ENCODE measurements at places on chromosomes 13 and 19. TPM values are rescaled to one million over a fixed set of nuclear protein-coding genes. Genes with fewer than 3 reads are reported as not detected.

- no peak for DNase-seq
These were observed 1.7 kb downstream of the PROSER1 start for GRCh38 chr13:39036212-39036611.

DNA sequence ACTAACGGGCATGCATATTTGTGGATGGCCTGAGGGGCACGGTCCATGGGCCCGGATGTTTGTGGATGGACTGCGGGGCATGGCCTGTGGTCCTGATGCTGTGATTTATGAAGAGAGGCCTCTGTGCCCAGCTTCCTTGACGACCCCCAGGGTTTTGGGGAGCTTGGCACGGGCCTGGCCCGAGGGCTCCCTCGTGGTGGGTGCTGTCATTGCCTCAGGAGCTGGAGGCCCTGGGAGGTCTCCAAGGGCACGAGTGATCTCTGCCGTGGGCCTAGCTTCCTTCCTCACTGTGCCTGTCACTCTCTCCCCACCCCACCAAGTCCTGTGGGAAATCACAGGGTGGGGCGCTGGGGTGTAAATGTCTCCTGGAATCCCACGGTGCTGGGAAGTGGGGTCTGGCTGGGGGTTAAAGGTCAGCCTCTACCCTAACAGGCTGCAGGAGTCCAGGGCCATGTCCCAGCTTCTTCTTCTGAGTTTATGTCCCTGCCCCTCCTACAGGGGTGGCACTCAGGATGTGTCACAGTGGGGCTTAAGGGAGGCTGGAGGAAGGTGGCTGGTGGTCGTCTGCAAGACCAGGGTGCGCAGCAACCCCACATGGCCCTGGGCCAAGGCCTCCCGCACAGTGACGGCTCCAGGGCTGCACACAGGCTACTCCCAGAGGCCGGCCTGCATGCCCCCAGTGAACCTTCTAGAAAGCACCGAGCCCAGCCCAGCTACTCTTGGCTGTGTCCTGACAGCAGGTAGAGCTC, 27.6 kb upstream of the RANBP3 start:
- no peak for DNase-seq

GRCh38 chr13:80716610-80717081, 375.7 kb upstream of the SPRY2 start:
- DNase-seq: peak; percentile 49

- DNase-seq: no peak
These were observed 2.5 kb downstream of the LYL1 start for GRCh38 chr19:13100031-13100588.

DNA sequence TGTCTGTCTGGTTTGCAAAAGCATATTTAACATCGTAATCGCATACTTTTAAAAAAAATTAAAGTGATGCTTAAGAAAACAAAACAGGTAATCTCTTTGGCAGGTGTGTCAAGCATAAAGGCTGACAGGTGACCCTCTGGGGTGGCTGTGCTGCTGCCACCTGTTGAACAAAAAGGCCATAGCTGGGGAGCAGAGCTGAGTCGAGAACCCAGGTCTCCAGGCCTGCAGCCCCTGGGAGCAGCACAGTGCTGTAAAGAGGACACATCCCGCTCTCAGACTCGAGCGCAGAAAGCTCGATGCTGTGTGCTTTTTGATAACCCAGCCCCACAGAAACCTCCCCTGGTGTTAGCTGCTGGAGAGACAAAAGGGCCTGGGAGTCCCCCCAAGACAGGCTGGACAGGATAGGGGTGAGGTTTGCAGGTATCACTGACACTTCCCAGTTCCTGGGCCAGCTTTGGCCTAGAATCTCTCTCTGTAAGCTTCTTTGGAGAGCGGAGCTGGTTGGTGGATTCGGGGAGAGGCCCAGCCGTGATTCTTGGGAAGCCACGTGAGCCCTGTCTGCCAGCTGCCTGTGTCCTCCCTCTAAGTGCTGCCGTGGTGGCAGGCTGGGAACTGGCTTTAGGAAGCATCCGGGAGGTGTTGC, 66.9 kb downstream of the C13orf42 start:
- no peak for DNase-seq

- no peak for DNase-seq
These were observed 352.7 kb upstream of the ZNF507 start for GRCh38 chr19:31992750-31993149.

DNA sequence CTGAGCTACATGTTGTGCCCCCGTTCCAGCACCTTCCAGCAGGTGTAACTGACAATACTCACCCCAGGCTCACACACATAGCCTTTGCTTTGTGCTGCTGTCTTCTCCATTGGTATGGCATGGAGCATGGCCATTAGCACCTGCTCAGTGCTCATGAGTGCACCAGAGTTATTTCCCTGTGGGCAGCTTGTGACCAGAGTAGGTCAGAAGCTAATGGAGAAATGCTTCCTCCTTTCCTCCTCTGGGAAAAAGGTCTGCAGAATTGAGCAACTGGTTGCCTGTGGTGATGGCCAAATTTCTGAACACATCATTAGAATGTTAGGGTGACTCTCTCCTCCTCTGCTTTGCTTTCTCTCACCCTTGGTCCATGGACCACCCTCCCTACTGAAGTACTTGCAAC, 344.5 kb upstream of the TMTC4 start:
- DNase-seq: no peak

DNA sequence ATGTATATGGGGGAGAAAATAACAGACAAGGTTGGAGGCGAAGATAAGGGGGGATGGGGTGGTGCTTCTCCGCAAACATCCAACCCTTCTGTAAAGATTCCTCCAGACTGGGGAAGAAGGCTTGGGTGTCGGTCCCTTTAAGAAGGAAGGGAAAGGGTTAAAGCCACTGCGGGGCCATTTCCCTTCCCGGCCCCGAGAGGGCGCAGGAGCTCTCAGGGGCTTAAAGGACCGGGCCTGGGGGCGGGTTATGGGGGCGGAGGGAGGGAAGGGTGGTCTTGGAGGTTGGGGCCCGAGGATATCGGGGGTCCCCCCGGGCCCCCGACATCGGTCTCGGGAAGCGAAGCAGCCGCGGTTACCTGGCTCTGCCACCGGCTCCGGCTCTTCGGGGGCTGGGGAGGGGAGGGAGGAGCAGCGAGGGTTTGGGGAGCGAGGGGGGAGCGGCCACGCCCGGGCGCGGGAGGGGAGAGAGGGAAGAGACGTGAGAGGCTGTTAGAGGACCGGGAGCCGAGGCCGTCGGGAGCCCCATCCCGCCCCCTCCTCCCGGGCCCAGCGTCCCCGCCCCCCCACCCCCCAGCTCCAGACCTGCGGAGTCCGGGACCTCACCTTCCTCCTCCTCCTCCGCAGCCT, 2.8 kb downstream of the TNNT1 start:
- no peak for DNase-seq

DNA sequence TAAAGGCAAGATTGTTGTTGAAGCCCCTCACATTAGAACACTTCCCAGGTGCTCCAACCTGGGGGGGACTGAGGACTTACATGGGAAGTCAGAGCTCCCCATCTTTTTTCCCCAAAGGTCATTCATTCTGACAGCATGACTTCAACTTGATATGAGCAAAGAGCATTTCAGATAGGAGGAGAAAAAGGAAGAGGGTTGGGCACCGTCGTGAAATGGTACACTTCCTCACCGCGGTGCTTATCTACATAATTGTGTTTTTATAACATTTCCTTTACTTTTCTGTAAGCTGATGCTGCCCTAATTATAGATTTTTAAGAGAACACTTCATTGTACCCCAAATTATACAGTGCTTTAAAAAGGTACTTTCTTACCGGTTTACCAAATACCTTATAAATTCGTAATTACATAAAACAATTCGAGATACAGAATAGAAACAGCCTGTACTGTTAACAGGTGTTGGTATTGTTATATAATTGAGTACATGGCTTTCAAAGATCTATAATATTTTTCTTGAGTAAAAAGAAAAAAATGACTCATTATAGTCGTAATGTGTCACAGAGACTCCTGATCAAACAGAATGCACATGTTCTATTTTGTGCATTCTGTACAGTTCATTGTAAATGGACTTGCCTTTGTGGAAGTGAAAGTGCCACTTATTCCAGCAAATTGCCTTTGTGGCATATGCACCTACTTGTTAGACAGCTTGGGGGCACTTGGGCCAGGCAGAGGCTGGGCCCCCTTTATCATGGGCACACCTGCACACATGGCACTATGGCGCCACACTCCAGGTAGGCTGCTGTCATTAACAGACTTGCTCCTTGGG, 81.8 kb downstream of the GGACT start:
- no peak for DNase-seq

DNA sequence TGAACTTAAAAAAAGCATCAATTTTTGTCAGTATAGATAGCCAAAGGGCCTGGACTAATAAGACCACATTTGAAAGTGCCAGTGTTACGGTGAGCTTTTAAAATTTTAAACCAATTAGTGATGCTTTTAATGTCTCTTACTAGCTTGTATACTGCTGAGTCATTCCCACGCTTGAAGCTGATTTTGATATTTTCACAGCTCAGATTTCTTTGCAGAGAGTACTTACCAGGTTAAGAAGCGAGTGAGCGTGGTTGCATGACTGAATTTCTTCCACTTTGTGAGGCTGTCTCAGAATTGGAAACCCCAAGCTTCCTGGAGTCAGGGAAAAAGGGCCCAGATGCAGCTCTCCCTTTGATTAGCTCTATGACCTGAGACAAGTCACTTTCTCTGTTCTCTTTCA, 74.5 kb upstream of the NBEA start:
- no peak for DNase-seq

DNA sequence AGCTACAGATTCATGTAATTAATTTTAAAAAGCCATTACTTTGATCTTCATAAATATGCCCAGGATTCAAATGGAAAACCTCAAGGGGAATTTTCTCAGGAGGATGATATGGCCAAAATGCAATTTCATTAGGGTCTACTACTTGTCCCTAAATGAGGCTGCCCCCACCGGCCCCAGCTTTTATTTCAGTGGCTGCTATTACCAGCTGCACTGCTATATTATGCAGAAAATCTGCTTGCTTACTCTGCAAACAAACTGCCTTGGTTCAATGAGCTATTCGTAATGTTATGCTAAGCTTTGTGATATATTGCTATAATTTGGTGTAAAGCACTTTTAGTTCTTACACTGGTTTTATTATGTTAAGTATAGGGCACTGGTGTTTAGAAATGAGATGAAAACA, 137.3 kb upstream of the TMTC4 start:
- DNase-seq: no peak

- no peak for DNase-seq
These were observed 58.9 kb upstream of the SLC7A1 start for GRCh38 chr13:29654384-29654783.

GRCh38 chr13:66171920-66172319, 1058.2 kb downstream of the PCDH9 start:
- no peak for DNase-seq

- no peak for DNase-seq
These were observed 4.6 kb upstream of the UBL3 start for GRCh38 chr13:29855009-29855408.

DNA sequence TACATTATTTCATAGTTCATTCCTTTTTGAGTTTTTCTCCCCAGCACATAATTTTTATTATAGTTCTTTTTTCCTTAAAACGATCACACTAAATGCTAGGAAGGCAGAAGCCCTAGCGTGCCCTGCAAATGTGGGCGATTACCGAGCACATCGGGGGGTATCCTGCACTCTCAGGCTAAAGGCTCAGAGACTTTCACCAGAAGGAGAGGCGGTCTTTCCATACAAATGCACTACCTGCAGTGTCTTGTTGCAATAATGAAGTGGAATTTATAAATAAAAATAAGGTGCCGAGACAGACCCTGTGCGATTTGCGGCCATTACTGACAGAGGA, 29.3 kb upstream of the SPACA7 start:
- no peak for DNase-seq

DNA sequence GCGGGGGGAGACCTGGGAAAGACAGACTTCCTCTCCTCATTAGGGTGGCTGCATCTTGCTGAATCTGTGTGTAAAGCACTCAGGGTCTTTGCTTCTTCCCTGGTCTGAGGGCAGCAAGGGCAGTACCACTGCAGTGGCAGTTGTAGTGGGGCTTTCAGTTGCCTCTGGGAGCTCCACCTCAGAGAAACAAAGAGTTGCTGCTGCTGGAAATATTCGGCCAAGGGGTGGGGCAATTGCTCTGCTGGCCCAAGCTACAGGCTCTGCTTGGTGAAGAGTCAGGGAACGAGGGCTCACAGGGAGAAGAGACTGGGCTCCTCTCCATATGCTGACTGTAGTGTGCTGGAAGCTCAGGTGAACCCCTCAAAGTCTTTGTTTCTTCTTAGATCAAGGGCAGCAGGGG, 52.5 kb downstream of the POSTN start:
- DNase-seq: no peak

- no peak for DNase-seq
These were observed 127.6 kb upstream of the RFC3 start for GRCh38 chr13:33690354-33690753.

GRCh38 chr19:6249296-6249695, 30.5 kb downstream of the MLLT1 start:
- no peak for DNase-seq

- no peak for DNase-seq
These were observed 63.4 kb downstream of the KDM4B start for GRCh38 chr19:5032101-5032967.

DNA sequence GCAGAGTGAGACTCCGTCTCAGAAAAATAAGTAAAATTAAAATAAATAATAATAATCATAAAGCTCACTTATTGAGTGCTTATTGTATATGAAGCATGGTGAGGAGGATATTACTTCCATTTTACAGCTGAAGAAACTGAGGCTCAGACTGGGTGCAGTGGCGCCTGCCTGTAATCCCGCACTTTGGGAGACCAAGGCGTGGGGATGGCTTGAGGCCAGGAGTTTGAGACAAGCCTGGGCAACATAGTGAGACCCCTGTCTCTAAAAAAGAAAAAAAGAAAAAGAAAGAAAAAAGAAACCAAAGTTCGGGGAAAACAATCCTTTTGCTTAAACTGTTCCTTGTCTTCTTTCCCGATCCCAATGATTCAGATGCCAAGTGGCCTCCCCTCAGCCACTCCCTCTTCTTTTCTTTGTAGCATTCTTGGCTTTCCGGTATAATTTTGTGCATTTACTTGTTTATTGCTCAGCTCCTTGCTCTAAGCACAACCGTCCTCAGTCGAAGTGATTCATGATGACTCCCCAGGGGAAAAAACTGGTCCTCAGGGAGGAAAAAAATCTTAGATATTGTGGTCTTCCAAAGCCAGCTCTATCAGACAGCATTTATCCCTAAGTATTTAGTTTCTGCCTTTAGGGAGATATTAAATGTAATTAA, 965 bp upstream of the EIF3G start:
- no peak for DNase-seq

- no peak for DNase-seq
These were observed 1917.4 kb downstream of the OLFM4 start for GRCh38 chr13:54945973-54946372.

The WTIP gene
- 19.2 TPM for total RNA-seq

The LILRA1 gene
- total RNA-seq: 0.97 TPM

The LGALS7B gene
- total RNA-seq: not detected

The HIPK4 gene
- total RNA-seq: 0.10 TPM

The PGLYRP2 gene
- not detected for total RNA-seq

The CALR3 gene
- not detected for total RNA-seq

The ATP4B gene
- total RNA-seq: not detected

The UGGT2 gene
- total RNA-seq: 17.0 TPM

The ITGBL1 gene
- total RNA-seq: 16.1 TPM

The TOMM40 gene
- total RNA-seq: 43.0 TPM

Measured in left cardiac atrium (tissue), 4 donors.